ENCODE measurements at places on chromosomes 16 and 17.

DNA sequence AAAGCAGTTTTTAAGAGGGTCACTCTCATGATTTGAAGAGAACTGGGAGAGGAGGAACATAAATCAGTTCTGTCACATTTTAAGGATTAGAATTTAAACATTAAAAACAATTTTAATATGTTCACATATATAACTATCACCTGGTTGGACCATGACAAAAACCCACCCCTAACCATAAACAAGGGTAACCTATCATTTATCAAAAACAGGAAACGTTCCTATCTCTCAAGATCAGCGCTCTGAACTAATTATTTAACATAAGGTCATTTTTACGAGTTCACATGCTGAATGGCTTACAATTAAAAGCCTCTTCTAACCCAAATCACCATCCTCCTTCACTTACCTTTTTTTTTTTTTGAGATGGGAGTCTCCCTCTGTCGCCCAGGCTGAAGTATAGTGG is 45.0 kb downstream of the KANSL1 start:
- no peak for DNase-seq

DNA sequence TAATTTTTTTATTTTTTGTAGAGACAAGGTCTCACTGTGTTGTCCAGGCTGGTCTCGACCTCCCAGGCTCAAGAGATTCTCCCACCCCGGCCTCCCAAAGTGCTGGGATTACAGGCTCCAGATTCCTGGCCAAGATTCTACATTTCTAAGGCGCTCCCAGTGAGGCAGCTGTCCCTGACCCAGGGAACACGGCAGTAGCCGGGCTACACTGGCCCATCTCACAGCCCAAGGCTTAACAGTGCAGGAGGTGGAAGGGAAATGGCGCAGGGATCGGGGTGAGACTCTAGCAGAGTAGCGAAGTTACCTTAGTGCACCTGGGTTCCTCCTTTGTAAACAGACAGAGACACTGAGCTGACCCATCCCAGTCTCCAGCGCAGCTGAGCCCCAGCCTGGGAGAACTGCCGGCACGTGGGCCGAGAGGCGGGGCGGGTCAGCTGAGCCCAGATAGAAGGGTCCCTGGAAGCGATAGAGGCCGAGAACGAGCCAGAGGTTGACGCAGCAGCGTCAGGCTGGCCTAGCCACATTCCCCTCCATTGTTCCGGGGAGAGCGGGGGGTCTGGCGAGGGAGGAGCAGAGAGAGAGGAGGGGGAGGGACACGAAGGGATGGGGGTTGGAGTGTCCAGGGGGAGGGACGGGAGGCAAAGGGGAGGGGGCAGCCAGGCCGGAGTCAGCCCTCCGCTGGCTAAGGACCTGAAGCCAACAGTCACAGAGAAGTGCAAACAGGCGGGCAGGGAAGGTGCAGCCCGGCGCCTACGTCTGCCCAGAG is 2.5 kb downstream of the CARHSP1 start:
- DNase-seq: no peak

GRCh38 chr17:14302431-14303099 is 1.7 kb downstream of the HS3ST3B1 start:
- peak; percentile 90 for DNase-seq

DNA sequence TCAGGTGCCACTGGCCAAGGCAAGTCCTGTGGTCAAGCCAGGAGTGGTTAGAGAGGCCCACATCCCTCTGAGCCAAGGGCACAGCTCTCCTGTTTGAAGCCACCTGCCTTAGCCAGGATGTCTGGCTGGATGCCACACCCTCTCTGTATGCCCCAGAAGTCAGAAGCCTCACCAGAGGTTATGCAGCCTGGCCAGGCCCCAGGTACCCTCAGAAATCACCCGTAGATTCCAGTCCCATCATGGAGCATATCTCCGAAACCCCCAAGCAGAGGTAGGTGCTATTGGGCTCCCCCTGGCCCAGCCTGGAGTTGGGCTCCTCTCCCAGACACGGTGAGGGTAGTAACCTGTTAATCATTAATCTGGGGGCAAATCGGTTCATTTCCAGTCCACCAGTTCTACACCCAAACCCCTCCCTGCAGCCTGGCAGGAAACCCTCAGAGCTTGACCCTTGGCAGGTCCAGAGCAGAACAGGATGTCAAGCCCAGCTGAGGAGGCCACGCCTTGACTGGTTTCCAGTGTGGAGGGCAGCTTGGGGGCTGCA is 60.6 kb upstream of the TMEM97 start:
- DNase-seq: no peak

DNA sequence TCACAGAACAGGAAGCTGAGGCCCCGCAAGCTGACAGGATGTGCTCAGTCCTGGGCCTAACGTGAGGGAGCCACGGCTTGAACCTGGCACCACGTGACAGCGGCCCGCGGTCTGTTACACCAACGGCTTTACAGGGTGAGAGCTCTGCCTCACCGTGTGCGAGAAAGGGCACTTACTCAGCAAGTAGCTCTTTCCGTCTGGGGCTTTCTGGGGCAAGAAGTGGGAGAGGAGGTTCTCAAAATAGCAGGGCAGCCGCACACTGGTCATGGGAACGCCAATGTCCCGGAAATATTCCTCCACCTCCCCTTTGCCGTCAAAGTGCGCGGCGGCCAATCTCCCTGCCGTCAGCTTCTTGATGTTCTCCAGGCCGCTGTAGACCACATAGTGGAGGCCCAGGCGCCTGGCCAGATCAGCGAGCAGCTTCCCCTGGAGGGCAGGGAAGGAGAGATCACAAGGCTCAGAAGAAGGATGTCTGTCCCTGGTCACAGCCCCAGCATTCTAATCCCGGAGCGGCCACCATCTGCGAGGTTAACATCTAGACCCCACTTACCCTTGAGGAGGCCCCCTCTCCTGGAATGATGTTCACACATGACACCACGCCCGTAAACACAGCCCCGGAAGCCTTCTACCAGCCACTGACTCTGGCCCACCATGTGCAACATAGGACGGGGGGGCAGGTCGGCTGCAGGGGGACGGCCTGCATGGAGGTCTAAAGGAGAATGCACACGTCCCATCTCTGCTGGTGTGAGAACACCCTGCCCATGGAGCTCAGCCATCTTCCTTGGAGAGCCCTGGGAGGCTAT is 8.2 kb downstream of the NMRAL1 start:
- DNase-seq: no peak

GRCh38 chr16:4317532-4318450 is 1.9 kb downstream of the GLIS2 start:
- DNase-seq: no peak

DNA sequence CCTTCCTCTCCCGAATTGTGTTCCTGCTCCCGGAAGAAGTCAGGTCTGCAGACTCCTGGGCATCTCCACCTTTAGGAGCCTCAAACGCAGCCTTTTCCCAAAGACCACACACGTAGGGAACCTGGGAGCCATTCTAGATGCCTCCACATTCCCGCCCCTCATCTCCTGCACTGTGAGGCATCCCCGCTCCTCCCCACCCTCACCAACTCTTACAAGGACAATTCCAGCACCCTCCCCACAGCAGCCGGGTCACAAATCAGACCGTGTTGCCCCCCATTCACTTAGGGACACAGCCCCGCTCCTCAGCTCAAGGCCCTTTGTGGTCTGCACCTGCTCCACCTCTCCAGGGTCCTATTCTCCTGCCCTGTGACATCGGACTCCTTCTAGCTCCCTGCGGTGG is 49.6 kb downstream of the ABR start:
- DNase-seq: no peak

DNA sequence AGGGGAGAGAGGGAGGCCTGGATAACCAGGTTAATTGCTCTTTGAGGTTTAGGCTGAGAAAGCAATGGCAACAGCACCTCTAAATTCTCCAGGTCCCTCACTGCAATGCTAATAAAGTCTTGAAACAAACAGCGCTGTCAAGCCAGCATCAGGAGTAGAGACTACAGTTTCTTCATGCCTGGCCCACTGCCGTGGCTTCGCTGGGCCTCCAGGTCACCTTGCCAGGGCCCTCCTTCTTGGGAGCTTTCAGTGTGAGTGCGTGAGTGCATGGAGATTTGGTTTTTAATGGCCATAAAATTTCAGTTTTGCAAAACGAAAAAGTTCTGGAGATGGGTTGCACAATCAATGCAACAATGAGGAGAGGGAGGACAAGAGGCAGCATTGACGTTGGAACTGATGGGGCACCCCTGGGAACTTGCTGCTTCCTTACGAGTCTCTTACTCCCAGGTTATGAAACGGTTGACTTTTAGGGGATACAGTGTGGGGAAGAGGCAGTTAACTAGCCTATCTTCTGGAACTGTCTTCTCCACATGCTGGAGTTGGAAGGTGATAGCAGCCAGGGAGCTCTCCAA is 229.4 kb downstream of the XYLT1 start:
- no peak for DNase-seq

DNA sequence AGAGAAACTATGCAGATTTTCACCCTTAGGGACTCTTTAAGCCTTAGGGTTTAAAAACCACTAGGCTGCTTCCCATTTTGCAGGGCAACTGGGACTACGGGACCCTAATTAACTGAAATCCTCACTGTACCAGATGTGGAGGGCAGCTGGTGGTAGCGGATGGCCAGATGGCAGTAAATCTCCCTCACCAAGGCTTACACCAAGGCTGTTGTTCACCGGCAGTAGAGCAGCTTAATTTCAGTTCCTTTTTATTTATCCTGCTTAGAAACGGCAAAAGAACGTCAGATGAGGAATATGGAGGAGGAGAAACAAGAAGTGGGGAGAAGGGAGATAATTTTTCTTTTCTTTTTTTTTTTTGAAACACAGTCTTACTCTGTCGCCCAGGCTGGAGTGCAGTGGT is 6.5 kb downstream of the ABHD15 start:
- no peak for DNase-seq

DNA sequence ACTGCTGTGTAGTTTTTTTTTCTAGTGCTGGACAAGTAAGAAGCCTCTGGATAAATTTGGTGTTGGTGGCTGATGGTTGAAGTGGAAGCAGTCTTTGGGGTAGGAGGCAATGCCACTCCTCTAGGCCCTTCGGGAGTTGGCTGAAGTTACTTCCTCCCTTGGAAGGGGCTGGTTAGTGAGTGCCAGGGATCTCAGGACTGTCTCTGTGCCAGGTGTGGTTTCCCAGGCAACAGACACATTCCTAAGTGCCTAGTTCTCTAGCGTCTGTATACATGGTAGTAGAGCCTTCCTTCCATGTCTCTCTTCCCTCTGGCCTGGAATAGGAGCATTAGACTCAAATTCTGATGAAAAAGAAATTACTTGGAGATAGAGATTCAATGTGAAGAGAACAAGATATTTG is 15.3 kb downstream of the TMEM98 start:
- no peak for DNase-seq

DNA sequence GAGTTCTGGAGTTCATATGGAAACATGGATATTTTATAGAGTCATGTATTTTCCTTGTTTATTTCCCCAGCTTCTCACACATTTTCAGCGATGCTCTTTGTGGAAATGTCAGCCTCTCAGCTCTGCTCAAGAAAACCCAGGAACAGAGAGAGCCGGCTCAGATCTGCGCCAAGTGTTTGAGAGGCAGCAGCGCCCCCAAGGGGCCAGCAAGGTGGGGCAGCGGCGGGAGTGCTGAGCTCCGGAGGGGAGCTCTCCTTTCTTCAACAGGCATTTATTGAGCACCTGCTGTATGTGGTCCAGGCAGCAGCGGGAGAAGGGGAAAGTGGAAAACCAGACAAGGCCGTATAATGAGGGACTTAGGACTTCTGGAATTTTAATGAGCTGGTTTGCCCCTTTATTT is 421.1 kb upstream of the C16orf82 start:
- DNase-seq: no peak

DNA sequence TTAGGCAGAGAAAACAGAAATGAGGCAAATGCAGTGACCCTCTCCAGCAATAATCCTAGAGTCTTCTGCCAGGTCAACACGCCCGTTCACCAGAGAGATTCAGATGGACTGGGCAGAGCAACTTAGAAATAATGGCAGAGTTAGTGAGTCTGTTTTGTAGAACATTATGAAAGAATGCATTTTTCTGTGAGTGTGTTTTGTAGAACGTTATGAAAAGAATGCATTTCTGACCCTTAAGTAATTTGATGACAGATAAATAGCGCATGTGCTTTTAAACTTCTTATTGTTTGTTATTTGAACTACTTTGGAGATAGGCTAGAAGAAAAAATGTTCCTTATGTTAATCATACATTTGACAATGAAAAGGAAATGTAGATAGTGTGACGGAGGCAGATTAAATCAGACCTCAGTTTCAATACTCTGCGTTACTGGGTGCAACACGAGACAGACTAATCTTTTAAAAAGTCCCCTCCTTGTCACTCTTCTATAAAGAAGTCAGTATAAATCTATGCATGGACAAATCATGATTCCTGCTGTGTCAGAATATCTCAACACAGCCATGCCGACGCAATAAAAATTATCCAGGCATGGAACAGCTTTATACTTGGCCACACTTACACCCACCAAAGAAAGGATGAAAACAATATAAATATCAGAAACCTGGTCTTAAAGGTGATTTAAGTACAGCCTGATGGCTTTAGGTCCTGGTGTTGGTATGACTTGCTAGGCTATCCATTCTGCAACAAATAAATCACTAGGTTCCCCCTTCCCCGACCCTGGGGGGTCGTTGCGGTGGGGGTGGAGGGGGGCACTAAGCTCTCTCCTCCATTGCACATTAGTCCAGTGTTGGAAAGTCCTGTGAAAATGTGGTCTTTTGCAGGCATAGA is 47.8 kb downstream of the MARCHF10 start:
- no peak for DNase-seq

DNA sequence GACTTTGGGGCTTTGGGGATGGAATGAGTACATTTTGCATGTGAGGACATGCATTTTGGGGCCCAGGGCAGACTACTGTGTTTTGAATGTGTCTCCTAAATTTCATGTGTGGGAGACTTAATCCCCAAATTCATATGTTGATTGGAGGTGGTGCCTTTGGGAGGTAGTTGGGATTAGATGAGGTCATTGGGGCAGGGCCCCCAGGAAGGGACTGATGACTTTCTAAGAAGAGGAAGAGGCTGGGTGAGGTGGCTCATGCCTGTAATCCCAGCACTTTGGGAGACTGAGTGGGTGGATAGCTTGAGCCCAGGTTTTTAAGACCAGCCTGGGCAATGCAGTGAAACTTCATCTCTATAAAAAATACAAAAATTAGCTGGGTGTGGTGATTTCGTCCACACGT is 42.8 kb upstream of the RAI1 start:
- DNase-seq: no peak

DNA sequence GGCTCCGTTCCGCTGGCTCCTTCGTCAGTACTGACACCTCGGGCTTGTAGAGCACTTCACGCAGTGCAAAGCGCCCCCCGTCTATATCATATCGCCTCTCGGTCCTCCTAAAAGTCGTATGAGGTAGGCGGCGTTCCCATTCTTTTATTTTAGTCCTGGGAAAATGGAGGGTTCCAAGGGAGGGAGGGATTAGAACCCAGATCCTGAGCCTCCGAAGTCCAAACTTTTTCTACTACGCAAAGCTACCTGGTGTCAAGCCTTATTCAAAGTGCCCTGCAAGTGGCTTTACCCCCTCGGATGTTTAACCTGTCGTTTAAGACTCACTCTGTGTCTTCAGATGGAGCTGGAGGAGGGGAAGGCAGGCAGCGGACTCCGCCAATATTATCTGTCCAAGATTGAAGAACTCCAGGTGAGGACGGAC is 348 bp upstream of the FTSJ3 start:
- no peak for DNase-seq

All from GM19239 (cell line).